ENCODE measurements at places on chromosomes 12 and 14.

- no peak for DNase-seq
These were observed 137.8 kb downstream of the EPS8 start for GRCh38 chr12:15651371-15651770.

GRCh38 chr14:90819734-90820393, 3.6 kb upstream of the TTC7B start:
- DNase-seq: no peak

DNA sequence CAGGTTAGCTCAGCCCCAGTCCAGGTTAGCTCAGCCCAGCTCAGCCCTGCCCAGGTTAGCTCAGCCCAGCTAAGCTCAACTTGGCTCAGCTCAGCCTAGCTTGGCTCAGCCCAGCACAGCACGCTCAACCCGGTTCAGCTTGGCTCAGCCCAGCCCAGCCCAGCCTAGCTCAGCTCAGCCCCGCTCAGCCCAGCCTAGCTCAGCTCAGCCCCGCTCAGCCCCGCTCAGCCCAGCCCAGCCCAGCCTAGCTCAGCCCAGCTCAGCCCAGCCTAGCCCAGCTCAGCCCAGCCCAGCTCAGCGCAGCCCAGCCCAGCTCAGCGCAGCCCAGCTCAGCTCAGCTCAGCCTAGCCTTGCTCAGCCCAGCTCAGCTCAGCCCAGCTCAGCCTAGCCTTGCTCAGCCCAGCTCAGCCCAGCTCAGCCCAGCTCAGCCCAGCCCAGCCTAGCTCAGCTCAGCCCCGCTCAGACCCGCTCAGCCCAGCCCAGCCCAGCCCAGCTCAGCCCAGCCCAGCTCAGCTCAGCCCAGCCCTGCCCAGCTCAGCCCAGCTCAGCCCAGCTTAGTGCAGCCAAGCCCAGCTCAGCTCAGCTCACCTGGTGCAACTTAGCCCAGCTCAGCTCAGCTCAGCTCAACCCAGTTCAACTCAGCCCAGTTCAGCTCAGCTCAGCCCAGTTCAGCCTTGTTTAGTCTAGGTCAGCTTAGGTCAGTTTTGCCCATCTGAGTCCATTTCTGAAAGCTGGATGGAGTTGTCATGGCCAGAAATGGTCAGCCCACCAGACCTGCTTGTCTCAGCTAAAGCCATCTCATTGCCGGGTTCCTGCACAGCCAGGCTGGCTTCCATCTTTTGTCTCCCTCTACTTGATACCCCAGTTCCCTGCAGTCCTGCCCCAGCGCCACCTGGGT, 333.6 kb downstream of the TMEM121 start:
- no peak for DNase-seq

GRCh38 chr14:68473794-68474193, 319.1 kb downstream of the ZFP36L1 start:
- DNase-seq: no peak

DNA sequence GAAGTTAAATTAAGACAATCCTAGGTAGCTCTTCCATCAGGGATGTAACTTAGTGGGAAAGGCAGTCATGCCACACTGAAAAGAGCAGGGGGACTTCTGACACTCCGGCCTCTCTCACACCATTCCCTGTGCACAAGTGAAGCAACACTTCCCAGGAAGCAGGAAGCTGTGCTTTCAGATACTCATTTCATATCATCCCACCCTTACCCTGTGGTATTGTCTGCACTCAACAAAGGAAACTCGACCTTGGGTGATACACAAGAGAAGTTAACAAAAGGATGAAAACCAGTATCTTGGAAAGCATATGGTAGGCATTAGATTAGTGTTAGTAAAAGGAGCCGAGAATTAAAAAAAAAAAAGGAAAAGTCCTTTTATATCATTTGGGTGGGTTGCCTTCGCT, 61.3 kb upstream of the MDM1 start:
- no peak for DNase-seq

DNA sequence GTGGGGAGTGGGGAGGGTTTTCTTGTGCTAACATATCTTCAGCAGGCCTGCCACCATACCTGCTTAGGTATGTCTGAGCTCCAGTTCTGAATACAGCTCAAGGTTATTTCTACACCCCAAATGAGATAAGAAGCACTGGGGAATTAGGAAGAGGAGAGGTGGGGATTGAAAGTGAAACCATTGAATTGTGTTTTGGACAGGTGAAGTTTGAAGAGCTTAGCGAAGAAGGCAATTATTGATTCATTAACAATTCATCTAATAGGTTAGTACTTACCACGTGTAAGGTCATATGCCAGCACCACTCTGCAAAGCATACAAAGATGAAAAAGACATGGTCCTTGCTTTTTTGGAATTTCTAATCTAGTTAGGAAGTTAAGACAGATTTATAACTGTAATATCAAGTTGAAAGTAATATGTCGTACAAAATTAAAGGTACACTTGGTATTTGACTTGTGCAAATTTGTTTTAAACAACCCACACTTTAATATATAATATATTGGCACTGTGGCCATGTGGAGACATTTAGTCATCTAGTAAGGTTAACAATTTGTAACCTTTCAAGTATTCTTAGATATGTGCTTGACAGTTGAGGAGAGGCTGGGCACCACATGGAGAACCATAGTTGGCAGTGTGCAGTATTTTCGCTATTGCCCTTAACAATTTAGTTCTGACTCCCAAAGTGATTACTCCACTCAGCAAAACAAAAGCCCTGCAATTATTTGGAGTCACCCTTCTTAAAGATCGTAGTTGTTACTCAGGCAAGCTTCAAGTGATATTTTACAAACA, 3.6 kb downstream of the SMCO3 start:
- no peak for DNase-seq

DNA sequence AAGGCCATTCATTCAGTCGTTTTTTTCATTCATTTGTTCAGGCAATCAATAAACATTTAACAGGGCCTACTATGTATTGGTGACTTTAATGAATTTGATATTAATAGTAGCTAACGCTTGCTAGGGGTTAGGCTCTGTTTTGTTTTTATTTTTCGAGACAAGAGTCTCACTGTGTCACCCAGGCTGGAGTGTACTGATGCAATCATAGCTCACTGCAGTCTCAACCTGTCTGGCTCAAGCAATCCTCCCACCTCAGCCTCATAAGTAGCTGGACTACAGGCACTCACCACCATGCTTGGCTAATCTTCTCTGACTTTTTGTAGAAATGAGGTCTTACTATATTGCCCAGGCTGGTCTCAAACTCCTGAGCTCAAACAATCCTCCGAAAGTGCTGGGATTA, 25.6 kb upstream of the MED13L start:
- DNase-seq: no peak

GRCh38 chr12:6326316-6327228, 15.3 kb downstream of the TNFRSF1A start:
- no peak for DNase-seq

- no peak for DNase-seq
These were observed 1264.9 kb upstream of the USP15 start for GRCh38 chr12:60995256-60995825.

DNA sequence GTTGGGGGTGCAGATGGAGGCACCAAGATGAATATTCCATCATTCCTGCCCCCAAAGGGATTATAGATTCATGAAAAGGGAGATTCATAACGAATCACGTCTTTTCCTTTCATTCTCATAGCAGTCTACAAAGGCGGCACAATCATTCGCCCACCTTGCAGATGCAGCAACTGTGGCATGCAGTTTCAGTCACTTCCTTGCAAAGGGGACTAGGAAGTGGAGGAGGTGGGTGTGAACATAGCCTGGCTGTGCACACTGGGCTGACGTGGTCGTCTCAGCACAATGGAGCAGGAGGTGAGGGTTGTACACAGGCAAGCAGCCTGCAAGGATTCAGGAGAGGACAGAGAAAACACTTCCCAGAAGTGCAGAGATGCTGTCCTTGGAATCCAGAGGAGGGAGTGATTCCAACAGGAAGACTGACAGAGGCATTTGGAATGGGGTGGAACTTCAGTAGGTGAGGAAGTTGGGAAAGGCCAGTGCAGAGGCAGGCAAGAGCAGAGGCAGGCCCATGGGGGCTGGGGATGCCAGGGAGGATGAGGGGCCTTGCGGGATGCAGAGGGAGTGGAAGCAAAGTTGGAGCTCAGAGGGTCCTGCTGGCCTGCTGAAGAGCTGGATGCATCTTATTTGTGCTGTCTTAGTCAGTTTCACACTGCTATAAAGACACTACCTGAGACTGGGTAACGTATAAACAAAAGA, 21.9 kb upstream of the PPP2R5C start:
- DNase-seq: no peak

- no peak for DNase-seq
These were observed 34.6 kb downstream of the HECTD4 start for GRCh38 chr12:112347581-112347982.

- no peak for DNase-seq
These were observed 576.3 kb downstream of the KCNH5 start for GRCh38 chr14:62468946-62469345.

DNA sequence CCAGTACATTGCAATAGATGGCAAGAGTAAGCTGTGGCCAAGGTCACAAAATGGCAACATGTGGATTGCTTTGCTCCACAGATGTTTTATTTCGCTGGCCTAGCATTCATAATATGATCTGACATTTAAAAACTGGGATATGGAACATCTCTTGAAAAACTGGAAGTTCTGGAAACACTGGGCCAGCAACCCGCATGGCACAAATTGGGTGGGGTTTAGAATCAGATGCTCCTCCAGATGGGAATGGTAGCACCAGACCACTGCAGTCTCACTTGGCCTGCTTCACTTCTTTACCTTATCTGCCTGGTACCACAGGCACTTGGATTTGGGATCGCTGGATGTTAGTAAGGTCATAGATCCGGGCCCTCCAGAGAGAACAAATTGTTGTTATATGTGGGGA, 10.1 kb downstream of the ZC2HC1C start:
- DNase-seq: no peak

DNA sequence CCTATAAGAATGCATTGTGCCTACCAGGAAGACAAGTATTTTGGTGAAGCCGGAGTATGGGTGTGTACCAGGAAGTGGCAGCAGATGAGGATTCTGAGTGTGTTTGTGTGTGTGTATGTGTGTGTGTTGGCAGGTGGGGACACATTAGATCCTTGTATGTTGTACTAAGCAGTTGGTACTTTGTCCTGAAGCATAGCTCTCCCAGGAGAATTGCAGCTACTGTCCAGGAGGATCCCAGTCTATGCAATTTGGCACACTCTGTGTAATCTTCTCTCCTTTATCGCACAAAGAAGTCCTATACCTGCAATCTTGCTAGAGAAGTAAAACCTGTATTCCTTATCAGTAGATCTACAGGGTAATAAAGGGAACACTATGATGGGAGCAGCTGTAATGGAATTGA, 276.5 kb downstream of the PAWR start:
- no peak for DNase-seq

DNA sequence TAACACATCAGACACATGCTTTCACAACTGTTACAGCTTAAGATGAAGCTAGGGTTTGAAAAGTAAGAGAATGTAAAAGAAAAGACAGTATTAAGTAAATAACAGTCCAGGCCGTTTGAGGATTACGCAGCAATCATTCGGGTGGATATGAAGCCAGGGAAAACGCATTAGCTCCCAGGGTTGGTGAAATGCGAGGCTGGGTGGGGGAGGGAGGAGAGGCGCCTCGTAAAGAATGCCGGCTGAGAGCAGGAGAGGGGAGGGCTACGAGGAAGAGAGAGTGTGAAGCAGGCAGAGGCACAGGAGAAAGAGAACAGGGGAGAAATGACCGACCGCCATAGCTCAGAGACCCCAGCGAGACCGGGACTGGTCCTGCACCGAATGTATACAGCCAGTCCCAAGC, 73.0 kb downstream of the IQSEC3 start:
- DNase-seq: no peak

- no peak for DNase-seq
These were observed 196.0 kb downstream of the SLC5A8 start for GRCh38 chr12:101013993-101014392.

GRCh38 chr12:26205941-26206340, 10.6 kb downstream of the SSPN start:
- no peak for DNase-seq

GRCh38 chr12:52080403-52081251, 1.1 kb downstream of the SMIM41 start:
- no peak for DNase-seq

- no peak for DNase-seq
These were observed 24.6 kb downstream of the SRRM4 start for GRCh38 chr12:119005913-119006312.

DNA sequence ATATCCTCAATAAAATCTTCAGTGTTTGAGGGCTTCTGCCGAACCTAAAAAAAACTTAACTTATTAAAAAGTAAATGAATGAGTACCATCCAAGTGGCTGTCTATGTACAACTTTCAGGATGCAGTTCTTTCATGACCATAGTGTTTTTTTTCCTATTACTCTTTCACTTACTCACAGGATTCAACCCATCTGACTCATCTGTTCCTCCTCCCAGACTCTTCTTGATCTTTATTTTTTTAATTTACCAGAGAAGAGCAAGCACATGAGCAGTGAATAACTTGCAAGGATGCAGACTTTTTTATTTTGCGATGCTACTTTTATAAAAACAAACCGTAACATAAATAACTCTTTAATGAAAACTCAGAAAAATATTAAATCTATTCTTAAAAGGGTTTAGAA, 24.5 kb downstream of the RECQL start:
- DNase-seq: no peak

GRCh38 chr12:38639625-38640024, 265.8 kb downstream of the CPNE8 start:
- no peak for DNase-seq

GRCh38 chr14:105475269-105476096, 862 bp downstream of the CRIP2 start:
- DNase-seq: peak; percentile 71

DNA sequence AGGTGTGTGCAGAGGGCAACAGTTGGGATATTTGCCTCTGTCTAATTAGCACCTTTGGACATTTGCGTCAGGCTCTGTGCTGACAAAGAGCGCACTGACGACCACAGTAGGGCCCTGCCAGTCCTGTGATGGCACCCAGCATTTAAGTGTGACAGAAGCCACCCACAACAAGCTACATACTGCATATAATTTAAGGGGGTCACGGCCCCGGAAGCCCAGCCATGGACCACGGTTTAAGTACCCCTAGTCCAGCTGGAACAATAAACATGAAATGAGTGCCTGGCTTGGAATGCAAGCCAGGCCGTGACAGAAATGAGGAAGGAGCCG, 16.8 kb upstream of the DYNC1H1 start:
- DNase-seq: peak; percentile 45

DNA sequence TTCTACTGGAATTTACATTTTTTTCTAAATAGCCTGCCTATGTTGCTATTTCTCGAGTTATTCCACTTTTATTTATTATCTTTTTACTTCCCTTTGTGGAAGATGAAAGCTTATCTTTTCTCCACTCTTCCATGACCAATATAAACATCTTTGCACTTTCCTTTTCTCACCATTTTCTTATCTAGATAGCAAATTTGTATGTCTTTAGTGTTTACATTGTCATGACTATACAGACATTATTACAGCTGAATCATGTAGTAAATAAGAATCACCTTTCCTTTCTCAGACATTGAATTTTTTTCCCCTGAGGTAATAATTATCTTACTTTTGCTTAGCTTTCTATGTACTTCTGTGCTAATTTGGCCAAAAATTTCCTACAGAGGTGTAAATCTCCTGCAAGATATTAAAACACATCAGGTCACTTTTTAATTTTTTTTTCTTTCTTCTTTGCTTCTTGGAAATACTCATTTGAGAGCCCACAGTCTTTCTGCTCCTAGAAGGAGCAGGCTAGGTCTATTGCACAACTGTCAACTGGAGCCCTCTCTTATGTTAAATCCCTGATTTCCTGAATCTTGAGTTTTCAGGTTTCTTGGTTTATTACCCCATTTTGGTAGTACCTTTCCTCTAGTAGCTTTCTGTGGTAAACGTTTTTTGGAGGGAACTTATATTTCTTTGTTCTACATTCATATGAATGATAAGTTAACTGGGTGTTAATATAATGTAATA, 109.0 kb upstream of the ATP2B1 start:
- no peak for DNase-seq

- DNase-seq: no peak
These were observed 45.7 kb downstream of the WDR20 start for GRCh38 chr14:102185360-102185759.

- no peak for DNase-seq
These were observed 13.7 kb downstream of the COA8 start for GRCh38 chr14:103576371-103577024.

Data from NCI-H1092 treated with DMSO at 0.1 percent for 48 hours (cell line).